ENCODE measurements at places on chromosomes 2 and 18. TPM values are rescaled to one million over a fixed set of nuclear protein-coding genes. Genes with fewer than 3 reads are reported as not detected.

Gene TMEM163
- 0.57 TPM for total RNA-seq

Gene TGFA
- 1.9 TPM for total RNA-seq

DNA sequence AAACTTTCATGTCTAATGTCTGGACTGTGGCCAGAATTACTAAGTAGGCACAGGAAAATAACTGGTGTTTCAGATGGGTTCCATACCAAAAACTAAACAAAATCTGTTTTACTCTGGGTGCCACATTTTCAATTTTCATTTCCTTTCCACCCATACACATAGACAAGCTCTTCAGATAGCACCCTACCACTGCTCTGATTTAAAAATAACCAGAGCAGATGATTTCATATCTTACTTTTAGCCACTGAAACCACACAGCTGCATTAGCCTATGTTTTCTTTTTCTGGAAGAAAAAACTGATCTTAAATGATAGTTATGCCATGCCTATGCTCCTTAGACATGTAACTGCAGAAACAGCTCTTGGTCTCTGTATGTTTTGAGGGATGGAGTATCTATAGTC is 647.6 kb downstream of the CPS1 start:
- no peak for DNase-seq
- H3K4me3 ChIP-seq = no peak overlapping the region
- no peaks in the 10 kb centered on the region for H3K27me3 ChIP-seq
- H3K4me1 ChIP-seq = no peaks in the 10 kb centered on the region

Gene TCF4
- total RNA-seq = 2.9 TPM

DNA sequence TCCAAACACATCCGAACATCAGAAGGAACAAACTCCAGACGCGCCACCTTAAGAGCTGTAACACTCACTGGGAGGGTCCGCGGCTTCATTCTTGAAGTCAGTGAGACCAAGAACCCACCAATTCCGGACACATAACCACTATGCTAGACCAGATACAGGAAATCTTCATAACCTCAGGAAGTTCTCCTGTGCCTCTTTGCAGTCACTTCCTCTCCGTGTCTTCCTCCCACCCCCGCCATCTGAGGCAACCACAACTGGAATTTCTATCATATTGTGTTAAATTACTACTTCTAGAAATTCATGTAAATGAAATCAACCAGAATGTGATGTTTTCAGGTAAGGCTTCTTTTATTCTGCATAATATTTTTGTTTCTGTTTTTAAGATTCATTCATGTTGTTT is 631.0 kb upstream of the NXPH2 start:
- H3K27ac ChIP-seq = no peak overlapping the region
- no peaks in the 10 kb centered on the region for H3K4me1 ChIP-seq
- no peak overlapping the region for H3K4me3 ChIP-seq
- DNase-seq = no peak
- no peaks in the 10 kb centered on the region for H3K27me3 ChIP-seq

- H3K4me1 ChIP-seq = no peaks in the 10 kb centered on the region
- DNase-seq = no peak
- H3K27me3 ChIP-seq = peaks cover 10% of the 10 kb centered on the region
Observed at GRCh38 chr2:99662761-99663341, 173.0 kb upstream of the REV1 start.

Gene NOL4
- not detected for total RNA-seq

- peaks cover 4% of the 10 kb centered on the region for H3K4me1 ChIP-seq
- no peak for DNase-seq
- H3K27me3 ChIP-seq = peaks cover 21% of the 10 kb centered on the region
- H3K36me3 ChIP-seq = no peaks in the 10 kb centered on the region
- H3K4me3 ChIP-seq = no peak overlapping the region
Observed at GRCh38 chr2:208118918-208119317, 5.4 kb downstream of the CRYGD start.

Data from T-helper 17 cell (primary cell).